ENCODE measurements at places on chromosomes 13 and 19. TPM values are rescaled to one million over a fixed set of nuclear protein-coding genes. Genes with fewer than 3 reads are reported as not detected.

GRCh38 chr13:81639984-81640582, 1299.2 kb upstream of the SPRY2 start:
- no peaks in the 10 kb centered on the region for H3K4me1 ChIP-seq
- H3K36me3 ChIP-seq, result no peaks in the 10 kb centered on the region
- no peak for DNase-seq
- no peak overlapping the region for H3K4me3 ChIP-seq

DNA sequence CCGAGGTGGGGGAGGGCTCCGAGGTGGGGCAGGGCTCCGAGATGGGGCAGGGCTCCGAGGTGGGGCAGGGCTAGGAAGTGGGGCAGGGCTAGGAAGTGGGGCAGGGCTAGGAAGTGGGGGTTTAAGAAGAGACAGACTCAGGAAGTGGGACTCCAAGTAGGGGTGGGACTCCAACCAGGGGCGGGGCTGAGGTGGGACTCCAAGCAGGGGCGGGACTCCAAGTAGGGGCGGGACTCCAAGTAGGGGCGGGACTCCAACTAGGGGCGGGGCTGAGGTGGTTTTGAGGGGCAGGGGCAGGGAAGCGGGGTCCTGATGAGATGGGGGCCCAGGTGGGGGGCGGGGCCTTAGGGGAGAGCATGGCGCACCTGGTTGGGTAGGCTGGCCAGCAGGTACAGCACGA, 13.6 kb downstream of the CFD start:
- H3K4me1 ChIP-seq, result peaks cover 17% of the 10 kb centered on the region
- no peak for DNase-seq
- no peak overlapping the region for H3K27ac ChIP-seq
- H3K4me3 ChIP-seq, result no peak overlapping the region
- no peaks in the 10 kb centered on the region for H3K36me3 ChIP-seq

GRCh38 chr19:7652061-7652641, 15.2 kb downstream of the STXBP2 start:
- no peaks in the 10 kb centered on the region for H3K36me3 ChIP-seq
- no peak overlapping the region for H3K4me3 ChIP-seq
- DNase-seq, result peak; percentile 74
- no peak overlapping the region for H3K27ac ChIP-seq

- no peaks in the 10 kb centered on the region for H3K27me3 ChIP-seq
- H3K27ac ChIP-seq, result no peak overlapping the region
- no peaks in the 10 kb centered on the region for H3K4me1 ChIP-seq
These were observed 12.0 kb downstream of the TMTC4 start for GRCh38 chr13:100662468-100663211.

DNA sequence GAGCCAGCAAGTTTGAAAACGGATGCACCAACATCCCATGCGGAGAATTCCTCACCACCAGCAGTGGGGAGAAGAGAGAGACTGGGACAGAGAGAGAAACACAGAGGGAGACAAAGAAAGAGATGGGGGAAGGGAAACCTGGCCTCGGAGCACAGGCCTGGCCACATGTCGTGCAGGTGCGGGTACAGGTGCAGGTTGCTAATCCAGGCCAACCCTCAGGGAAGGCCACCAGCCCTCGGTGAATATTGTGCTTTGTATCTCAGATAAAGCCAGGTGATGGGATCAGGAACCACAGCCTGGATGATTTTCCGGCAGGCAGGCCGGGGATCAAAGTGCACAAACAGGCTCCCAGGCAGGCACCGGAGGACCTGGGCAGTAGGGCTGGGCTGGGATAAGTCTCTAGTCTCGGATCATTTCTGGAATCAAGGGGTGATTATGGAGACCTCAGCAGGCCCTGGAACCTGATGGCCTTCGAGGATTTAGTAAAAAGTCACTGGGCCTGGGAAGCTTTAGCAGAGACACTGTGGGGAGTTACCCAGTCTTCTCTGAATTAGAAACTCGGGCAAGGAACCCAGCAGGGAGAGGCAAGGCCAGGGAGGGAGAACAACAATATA, 3.7 kb downstream of the GAS6 start:
- no peaks in the 10 kb centered on the region for H3K36me3 ChIP-seq
- H3K4me3 ChIP-seq, result no peak overlapping the region
- H3K27ac ChIP-seq, result peak overlapping the region; percentile 97
- no peaks in the 10 kb centered on the region for H3K27me3 ChIP-seq

DNA sequence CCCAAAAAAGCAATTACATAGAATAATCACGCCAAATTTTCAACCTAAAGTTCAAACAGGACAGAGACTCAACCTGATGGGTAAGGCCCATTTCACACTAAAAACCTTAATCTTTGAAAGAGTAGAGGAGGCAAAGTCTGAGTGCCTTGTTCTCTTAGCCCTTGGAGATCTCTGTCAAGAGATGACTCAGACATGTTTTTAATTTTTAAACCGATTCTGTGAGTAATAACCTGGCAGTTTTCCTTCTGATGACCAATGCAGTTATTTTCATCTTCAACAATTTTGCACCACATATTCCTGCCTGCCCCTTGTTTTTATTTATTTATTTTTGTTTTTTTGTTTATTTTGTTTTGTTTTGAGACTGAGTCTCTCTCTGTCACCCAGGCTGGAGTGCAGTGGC, 11.5 kb upstream of the TNFSF9 start:
- no peak overlapping the region for H3K27ac ChIP-seq
- no peak for DNase-seq
- H3K4me1 ChIP-seq, result no peaks in the 10 kb centered on the region
- no peak overlapping the region for H3K4me3 ChIP-seq
- H3K36me3 ChIP-seq, result no peaks in the 10 kb centered on the region

The OVOL3 gene
- not detected for total RNA-seq

The RFPL4AL1 gene
- total RNA-seq, result not detected

The LIM2 gene
- not detected for total RNA-seq

All from uterus (tissue), 4 donors.